Mesothelial cell of epicardium (in vitro differentiated cells): ENCODE measurements at places on chromosomes 3 and 15. TPM values are rescaled to one million over a fixed set of nuclear protein-coding genes. Genes with fewer than 3 reads are reported as not detected.

DNA sequence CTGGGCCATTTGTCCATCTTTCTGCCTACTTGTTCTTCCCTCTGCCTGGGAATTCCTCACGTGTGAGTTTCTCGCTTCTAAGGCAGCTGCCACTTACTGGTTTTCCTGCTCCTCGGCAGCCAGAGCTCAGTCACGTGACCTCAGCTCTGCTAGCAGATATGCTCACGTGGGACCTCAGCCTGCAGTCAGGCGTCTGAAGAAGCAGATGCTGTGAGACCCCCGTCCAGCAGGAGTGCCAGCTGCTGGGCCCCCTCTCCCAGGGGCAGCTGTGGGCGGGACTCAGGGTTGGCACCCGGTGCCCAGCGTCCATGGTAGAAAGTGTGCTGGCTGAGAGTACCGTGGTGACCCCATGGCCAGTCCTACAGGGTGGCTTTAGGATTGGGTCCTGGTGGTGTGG lies 161.3 kb upstream of the TLE3 start:
- no peak for DNase-seq

DNA sequence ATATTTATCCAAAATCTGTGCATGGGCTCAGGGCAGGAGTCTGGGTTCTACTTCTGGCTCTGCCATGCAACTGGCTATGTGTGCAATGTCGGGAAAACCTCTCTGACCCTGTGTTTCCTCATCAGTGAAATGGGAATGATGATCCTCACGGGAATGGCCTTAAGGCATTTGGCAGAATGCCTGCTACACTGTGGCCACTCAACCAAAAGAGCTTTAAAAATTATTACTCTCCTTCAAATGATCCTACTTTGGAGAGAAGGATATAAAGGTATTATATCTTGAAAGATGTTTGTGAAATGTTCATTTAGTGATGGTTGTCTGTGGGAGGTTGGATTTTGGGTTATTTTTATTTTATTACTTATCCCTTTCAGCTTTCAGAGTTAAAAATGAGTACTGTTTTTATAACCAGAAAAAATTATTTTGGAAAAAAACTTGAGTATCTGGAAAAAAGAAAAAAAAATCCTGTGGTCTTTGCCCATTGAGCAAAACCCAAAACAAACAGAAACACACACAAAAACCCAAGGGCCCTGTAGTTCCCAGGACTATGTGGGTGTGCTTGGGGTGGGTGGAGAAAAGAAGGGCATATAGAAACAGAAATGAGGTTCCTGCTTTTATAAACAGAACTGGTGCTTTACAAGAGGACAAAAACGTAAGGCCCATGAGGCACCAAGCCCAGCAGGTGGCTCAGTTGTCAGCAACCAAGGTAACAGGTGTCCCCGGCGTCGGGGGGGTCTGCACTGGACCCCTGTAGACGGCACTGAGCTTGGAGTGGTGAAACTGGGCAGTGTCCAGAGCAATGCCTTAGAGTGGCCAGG lies 22.0 kb downstream of the RGMA start:
- DNase-seq, result no peak

GRCh38 chr15:32807331-32807730 lies 89.5 kb downstream of the GREM1 start:
- DNase-seq, result no peak

GRCh38 chr3:66362541-66362941 lies 138.3 kb downstream of the LRIG1 start:
- DNase-seq, result no peak

GRCh38 chr3:97694876-97695275 lies 69.7 kb upstream of the ARL6 start:
- DNase-seq, result no peak

DNA sequence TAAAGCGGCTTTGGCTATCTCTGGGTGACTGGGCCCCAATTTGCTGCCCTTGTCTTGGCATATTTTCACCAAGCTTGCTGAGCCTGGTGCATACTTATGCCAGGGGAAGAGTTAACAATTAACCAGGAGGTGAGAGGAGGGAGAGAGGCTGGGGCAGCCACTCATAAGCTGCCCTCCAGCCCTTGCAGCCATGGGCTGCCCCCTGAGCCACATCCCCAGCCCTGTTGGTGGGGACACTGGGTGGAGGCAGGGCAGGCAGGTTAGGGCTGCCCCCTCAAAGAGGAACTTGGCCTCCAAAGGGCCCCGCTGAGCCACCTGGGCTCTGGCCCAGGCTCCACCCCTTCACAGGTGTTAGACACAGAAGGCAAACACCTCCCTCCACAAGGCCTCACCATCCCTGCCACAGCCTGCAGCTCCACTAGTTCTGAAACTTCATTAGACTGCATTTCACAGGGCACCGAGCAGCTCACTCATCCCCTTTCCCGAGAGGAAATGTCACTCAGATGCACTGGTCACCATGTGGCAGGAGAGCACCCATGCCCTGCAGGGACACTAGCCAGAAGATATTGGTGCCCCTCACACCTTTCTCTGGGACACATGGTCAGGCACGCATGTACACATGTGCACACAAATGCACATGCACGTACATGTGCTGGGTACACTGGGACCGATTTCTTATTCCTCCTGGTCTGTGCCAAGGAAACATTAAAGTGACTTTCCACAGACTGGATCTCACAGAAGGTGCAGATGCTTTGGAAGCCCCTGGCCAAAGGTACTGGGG lies 20.2 kb downstream of the AMOTL2 start:
- no peak for DNase-seq

GRCh38 chr3:104244680-104245220 lies 1122.0 kb upstream of the ALCAM start:
- DNase-seq, result no peak

DNA sequence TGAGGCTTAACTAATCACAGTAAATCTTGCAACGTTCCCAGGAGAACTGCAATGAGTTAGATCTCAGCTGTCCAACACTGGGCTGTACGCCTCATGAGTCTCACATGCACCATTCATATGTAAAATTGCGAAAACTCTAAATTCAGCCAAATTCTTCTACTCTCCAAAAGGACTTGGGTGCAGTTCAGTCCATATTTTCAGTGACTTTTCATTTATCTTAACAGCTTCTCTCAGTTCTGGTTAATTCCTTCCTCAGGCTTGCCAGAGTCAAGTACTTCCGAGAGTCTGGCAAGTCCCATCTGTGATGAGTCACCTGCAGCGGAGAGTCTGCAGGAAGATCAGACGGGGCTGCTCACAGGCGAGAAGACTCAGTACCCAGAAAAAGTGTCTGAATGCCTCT lies 11.5 kb downstream of the CCDC80 start:
- no peak for DNase-seq

- no peak for DNase-seq
Observed at GRCh38 chr3:191141728-191142127, 57.3 kb upstream of the OSTN start.

DNA sequence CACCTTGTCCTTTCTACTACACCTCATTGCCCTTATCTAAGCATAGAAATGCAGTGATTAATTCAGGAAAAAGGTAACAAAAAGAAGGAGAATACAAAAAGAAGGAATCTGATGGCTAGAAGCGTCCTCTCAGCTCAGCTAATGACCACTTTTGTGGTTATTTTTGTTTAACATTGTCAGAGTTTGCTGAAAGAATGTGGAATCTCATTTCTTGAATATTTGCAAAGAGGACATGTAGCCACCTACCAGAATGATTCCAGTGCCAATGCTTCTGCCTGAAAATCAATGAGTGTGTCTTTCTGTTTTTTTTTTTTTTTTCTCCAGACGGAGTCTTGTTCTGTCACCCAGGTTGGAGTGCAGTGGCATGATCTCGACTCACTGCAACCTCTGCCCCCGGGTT lies 24.5 kb downstream of the NANOGP8 start:
- DNase-seq, result no peak

ISL2 gene
- total RNA-seq, result 1.2 to 1.5 TPM (median 1.2 TPM) in 3 replicates

ZXDC gene
- 33.3 to 34.2 TPM (median 33.7 TPM) in 3 replicates for total RNA-seq

GRCh38 chr3:17431004-17431403 lies 311.4 kb downstream of the TBC1D5 start:
- no peak for DNase-seq

DNA sequence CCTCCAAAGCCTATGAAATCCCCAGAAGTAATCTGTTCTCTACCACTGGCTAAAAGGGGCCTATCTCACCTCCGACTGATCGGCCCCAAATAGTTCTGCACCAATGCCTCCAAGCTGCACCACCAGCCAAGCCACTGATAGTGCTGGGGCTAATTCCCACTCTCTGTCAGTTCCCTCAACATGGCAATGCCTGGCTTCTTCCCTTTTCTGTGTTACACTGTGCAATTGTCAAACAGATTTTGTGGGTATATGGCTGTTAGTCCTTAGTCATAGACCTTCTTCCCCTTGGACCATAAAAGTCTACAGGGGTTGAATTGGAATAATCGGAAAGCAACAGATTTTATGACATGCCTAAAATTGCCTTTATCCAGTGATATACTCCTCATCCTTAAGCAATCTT lies 9.3 kb upstream of the UBE2E2 start:
- DNase-seq, result no peak

KNG1 gene
- not detected in 3 replicates for total RNA-seq

ATP13A4 gene
- 1.9 to 2.0 TPM (median 2.0 TPM) in 3 replicates for total RNA-seq

ITGA11 gene
- 2.3 to 3.5 TPM (median 2.7 TPM) in 3 replicates for total RNA-seq

DNA sequence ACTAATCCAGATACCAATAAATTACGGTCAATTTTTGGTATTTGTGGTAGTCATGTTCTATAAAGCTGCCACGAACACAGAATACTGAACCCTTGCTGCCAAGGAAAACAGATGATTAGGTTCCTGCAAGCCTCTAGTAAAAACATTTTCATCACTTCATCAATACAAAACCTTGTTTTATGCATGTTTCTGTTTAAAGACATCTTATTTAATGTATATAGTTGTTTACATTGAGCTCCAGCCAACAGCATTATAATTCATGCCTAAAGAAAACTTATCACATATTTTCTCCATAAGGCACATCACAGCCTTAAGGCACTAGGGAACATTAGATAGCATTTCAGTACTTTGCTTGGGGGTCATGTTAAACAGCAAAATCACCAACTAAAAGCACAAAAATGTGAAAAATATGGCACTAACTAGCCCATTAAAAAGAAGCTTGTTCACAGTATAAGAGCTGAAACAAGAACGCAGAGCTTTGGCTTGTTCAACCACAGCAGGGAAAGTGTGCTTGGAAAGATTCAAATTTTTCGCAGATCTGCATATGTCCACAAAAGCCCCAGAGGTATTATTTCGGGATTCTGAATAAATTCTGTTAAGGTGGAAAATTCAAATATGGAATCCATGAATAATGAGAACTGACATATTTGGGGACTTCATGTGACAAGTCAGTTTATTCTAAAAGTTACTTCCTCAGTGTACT lies 27.7 kb downstream of the POLQ start:
- DNase-seq, result no peak

- no peak for DNase-seq
Observed at GRCh38 chr3:12822725-12823373, 18.5 kb downstream of the RPL32 start.

DNA sequence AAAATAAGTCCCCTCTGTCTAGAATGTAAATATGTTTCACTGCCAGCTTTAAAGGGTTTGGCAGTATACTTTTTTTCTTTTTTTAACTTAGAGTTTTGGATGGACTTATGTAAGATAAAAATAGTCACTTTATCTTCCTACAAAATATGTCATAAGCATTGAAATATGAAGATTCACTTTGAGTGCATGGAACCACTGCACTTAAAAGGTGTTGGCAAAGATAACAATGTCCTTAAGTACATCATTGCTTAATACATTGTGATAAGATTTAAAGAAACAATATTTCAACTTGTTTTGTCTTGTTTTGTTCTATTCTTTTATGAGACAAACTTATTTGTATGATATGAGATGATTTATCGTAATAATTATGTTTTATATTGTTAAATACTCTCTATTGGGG lies 66.3 kb upstream of the NAALADL2 start:
- DNase-seq, result no peak

DNA sequence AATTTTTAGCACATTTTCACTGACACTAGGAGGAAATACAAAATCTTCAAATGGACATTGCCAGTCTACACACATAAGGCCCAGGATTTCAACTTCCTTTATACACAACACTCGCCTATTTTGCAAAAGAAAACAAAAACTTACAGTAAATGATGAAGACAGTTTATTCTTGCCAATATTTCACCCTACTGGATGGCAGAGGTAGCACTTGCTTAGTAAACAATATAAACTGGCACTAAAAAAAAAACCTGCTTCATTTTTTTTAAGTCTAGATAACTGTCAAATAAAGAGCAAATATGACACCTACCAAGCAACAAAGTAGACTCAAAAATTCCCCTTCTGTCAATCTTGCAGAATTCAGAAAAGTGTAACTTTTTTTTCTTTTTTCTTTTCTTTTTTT lies 204.0 kb downstream of the VPS13C start:
- DNase-seq, result no peak

DNA sequence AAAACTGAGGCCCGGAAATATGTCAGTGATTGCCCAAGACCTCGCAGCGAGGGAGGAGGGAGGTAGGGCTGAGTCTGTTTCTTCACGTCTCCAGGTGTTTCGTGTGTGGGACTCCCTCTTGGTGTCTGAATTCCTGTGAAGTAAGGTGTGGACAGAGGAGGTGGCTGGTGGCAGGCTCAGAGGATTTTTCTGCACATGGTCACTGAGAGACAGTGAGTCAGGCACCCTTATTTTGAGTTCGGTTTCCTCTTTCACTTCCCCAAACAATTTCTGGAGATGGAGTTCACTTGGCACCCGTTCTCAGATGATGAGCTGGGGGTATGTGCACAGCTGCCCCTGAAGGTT lies 46.3 kb upstream of the VPS8 start:
- DNase-seq, result no peak

DNA sequence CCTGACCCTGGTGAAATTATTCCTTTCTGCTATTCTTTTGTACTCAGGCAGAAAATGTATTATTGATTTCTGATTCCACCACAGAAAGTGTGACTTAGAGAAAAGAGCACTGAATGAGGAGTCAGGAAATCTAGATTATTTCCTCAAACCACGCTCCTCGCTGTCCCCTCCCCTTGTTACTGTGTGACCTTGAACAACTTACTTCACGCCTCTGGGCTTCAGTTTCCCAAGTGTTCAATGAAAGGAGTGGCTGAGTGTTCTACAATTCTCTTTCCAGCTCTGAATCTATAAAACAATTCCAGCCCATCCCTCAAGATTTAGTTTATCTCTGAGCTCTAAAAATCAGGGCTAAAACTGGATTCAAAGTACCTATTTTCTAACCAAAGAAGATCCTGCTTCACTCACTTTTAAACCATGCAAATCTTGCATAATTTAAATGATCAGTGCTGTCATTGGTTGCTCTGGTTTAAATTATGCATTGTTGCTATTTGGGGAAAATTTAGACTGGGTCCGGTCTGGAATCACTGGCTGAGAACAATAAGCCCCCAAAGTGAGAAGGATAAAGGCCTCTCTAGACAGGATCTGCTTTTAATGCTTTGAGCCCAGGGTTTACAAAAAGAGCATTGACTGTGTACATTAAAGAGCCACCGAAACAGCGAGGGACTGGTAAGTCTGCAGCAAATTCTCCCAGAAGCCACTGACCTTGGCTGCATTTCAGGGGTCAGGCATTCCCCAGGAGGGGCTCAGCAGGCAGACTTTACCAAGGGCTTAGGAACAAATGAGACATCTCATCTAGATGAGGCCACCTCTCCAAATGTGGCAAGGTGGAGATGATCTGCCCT lies 3.2 kb downstream of the TNIK start:
- no peak for DNase-seq

- no peak for DNase-seq
Observed at GRCh38 chr15:40338921-40339620, 1.7 kb downstream of the CCDC9B start.

GRCh38 chr3:138034918-138035317 lies 25.0 kb downstream of the CLDN18 start:
- DNase-seq, result no peak

SSUH2 gene
- total RNA-seq, result 1.3 to 1.4 TPM (median 1.3 TPM) in 3 replicates
